Stimulated activated CD4-positive, alpha-beta T cell treated with anti-CD3 and anti-CD28 coated beads, Interleukin-12 subunit alpha, Interleukin-12 subunit beta, amount 100 ng/mL, for 4 hours (primary cell): ENCODE measurements at places on chromosomes 1 and 21.

GRCh38 chr1:226643177-226643576, 94.6 kb downstream of the STUM start:
- peak; percentile 67 for DNase-seq

GRCh38 chr21:42209801-42210479, 9.0 kb upstream of the ABCG1 start:
- no peak for DNase-seq

GRCh38 chr21:44507673-44508425, 32.1 kb downstream of the KRTAP10-1 start:
- DNase-seq: no peak

GRCh38 chr1:98754176-98754575, 92.7 kb downstream of the SNX7 start:
- no peak for DNase-seq

DNA sequence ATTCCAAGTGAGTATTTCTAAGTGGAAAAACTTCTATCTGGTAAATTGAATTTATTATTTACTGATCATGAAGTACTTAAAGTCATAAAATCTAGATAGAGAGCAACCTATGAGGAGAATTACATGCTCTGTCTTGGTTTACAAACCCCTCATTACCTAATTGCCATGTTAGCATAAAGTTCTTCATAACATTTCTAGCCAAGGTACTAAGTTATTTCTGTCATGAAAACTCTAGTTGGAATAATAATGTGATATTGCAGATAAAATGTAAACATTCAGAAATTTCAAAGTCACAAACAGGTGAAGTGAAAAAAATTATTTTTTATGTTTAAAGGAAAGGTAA, 228.6 kb downstream of the TTLL7 start:
- DNase-seq: no peak

DNA sequence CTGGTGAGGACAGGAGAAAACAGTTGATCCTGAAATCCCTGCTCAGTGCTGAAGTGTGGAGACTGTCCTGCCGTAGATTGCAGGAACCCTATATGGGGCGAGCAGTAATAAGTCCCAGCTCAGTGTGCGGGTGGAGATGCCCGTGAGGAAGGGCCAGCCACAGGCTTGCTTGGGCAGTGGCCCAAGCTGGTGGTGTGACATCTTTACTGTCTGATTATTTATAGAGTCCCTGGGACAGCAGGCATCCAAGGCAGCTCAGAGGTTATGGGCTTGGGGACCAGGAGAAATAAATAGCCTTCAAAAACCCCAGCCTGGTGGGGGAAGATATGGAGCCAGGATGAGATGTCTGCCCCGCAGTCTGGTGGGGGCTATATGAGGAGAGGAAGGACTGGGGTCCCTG, 170.7 kb upstream of the POU3F1 start:
- DNase-seq: no peak

- no peak for DNase-seq
Observed at GRCh38 chr1:6360517-6361070, 33.0 kb downstream of the ACOT7 start.

DNA sequence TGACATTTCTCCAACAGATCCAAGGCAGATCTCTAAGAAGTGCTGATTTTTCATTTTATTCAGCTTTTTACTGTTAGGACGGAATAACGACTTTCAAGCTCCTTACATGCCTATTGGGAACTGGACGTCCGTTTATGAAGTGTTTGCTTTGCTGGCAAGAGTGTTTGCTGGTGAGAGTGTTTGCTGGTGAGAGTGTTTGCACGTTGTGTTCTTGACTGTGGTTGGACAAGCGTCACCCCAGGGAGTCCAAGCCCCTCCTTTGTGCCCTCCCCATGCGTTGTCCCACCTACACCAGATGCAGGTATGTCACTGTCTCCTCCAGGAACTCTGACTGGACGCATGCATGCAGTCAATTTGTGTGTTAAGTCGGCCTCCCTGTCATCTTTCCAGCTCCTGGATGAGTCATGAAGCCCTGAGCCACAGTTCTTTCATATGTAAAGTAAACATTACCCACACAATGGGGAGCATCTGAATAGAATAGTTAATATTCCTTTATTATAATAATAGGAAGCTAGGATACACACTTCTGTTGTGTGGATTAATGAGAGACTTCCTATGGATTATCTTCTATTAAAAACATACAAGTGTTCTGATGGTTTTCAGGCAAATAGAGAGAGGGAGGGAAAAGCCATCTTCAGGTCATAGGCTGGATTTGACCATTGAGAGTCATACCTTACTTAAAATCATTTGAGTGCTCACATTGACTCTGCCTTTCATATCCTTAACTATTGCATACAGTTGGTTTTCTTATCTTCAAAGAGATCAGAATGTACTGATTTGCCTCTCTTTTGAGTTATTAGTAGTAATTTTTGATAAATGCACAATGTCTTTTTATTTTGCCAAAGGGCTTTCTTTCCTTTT, 119.2 kb downstream of the GALNT2 start:
- no peak for DNase-seq
